ENCODE measurements at places on chromosomes 3 and 15.

DNA sequence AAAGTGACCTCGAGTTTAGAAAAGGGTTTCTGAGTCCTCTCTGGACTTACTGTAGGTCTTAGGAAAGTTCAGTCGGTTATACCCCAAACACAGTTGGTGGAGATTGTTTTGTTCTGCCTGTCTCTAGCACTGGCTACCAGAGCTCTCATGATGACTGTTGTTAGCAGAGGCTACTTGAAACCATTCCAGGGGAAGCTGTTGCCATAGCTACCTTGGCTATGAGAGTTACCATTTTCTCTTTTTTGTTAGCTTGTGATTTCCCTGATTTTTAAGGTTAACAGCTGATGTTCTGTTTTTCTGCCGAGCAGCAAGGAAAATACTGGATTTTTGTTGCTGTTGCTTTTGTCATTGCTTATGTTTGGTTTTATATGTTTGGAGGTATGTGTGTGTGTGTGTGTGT, 26.7 kb downstream of the ABHD2 start:
- DNase-seq: no peak

DNA sequence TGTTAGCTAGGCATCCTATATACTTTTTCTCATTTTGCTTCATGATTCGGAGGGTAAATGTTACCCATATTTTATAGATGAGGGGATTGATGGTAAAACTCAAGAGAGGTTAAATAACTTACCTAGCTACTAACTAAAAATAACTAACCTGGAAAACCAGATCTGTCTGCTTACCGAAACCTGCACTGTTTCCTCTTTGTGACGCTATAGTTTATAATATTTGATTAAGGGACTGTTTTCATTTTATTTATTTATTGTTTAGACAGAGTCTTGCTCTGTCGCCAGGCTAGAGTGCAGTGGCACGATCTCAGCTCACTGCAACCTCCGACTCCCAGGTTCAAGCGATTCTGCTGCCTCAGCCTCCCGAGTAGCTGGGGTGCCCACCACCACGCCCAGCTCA, 55.9 kb downstream of the MAP6D1 start:
- DNase-seq: no peak

- DNase-seq: no peak
Observed at GRCh38 chr3:104554425-104554824, 812.3 kb upstream of the ALCAM start.

DNA sequence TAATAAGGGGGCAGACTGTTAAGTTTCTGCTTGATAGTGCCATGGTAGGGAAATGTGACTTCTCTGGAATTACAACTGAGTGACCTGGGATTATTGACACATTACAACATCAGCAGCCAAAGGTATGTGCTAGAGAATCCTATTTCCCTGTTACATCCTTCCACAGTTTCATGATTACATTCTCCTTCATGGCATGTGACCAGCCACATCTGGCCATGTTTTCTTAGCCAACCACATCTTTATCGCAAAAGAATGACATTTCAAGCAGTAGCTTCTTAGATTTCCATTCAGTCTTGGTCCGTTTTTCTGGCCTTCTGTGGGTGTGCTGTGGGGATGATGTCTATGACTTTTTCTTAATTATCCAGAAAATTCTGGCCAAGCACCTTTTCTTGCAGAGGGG, 45.4 kb upstream of the CTDSPL start:
- DNase-seq: no peak

Data from stimulated activated CD8-positive, alpha-beta memory T cell treated with anti-CD3 and anti-CD28 coated beads, Interleukin-4, amount 100 ng/mL, for 4 hours (primary cell).